Stomach (tissue), 19 donors: ENCODE measurements at places on chromosomes 16 and 17.

- DNase-seq = no peak
Measured at GRCh38 chr17:13626703-13627102, 25.0 kb upstream of the HS3ST3A1 start.

DNA sequence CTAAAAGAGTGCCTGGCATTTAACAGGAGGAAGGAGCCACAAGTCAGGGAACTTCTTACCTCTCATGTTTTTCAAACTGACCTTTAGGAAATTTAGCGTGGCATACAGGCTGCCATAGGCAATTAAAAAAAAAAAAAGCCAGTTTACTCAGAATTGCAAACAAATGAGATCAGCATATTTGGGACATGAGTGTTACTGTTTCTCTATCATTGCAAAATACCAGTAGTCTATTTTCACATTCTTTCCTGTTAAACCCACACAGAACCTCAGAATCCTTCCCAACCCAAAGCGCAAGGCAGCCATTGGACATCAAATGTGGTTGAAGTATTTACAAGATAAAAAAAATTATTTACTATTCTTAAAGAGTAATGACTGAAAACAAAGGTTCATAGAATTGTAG, 366.4 kb upstream of the DYNLRB2 start:
- DNase-seq = no peak

DNA sequence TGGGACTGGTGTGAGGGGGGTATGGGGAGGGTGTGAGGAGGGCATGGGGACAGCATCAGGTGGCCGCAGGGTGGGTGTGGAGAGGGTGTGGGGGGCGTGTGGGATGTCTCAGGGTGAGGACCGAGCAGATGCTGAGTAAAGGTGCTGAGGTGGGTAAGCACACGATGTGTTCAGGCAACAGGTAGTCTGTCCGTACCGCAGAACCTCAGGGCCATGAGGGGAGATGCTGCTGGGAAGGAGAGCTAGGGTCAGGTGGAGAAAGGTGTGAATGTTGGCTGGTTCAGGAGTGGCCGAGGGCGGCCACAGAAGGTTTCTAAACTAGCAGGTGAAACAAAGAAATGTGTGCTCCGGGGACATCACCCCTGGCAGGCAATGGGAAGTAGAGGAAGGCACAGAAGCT, 80.0 kb upstream of the CDH5 start:
- no peak for DNase-seq

GRCh38 chr17:21039839-21040575, 2.8 kb downstream of the USP22 start:
- peak; percentile 73 for DNase-seq

- no peak for DNase-seq
Measured at GRCh38 chr17:19753661-19754463, 5.8 kb upstream of the ALDH3A1 start.

DNA sequence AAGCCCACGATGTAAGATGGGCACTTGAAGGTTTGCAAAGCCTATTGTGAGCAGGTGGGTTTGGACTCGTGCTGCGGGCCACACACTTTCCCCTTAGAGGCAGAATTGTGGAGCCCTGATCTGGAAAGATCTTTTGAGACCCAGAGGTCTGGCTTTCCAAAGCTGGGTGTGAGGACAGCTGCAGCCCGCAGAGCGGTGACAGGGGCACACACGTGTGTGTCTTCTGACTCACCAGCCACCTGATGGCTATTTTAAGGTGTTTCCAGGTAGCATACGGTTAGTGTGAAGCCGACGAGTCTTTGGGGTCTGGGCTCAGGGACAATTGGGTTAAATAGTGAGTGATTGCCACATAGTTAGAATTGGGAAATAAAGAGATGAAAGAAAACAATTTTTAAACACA, 108.9 kb upstream of the GSE1 start:
- DNase-seq = no peak

DNA sequence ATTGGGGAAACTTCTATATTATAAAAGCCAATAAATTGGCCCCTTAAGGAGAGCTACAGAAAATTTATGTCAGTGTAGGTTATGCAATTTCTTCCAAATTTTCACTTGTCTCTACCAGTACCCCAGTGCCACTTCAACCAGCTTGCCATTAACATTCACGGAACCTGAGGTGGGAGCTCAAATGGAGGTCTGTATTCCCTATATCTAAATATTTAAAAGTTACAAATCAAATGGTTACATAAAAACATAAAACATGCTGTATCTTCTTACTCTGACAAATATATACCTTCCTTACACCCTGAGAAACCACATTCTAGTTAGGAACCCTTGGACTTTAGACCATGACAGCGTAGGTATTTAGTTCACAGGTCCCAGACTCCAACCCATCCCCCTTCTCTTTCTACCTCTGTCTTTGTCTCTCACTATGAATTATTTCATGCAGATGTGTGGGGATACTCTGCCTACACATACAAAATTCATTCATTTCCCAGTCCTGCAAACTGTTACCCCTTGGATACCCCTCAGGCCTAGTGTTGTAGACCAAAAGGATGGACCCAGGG, 127.8 kb upstream of the PMFBP1 start:
- no peak for DNase-seq

GRCh38 chr16:16124438-16124837, 98.9 kb downstream of the ABCC6 start:
- no peak for DNase-seq

- no peak for DNase-seq
Measured at GRCh38 chr17:73643852-73644144, 447 bp downstream of the SDK2 start.

GRCh38 chr17:77421630-77421972, 280.8 kb downstream of the SEC14L1 start:
- no peak for DNase-seq

- no peak for DNase-seq
Measured at GRCh38 chr17:63116967-63117830, 151.2 kb downstream of the TANC2 start.

DNA sequence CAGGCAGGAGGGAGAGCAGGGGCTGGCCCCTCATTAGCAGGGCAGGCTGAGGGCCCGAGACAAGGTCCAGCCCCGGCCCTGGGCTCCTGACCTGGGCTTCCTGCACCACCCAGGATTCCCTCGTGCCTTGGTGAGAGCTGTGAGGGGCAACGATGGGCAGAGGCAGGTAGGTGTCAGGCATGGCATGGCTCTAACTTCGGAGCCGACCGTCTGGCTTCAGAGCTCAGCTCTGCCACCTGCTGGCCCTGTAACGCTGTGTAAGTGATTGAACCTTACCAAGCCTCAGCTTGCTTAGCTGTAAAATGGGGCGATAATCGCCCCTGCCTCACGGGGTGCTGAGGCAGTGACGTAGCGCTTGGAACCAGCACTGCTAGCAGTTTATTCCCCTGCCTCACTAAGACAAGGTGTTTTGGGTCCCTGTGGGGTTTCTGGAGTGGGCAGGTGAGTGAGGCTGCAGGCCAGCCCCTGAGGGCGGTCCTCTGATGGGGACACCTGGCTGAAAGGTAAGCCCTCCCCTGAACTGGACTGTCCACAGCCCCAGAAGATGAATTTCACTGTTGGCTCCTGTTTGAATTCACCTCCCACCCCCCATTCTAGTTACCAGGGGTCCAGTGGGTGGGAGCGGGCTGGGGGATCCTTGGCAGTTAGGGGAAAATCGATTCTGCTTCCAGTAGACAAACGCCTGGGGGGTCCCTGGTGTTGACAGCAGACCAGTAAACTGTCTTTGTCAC, 184.8 kb upstream of the GSE1 start:
- peak; percentile 72 for DNase-seq

- no peak for DNase-seq
Measured at GRCh38 chr17:3935825-3936355, 19.6 kb upstream of the P2RX1 start.

- no peak for DNase-seq
Measured at GRCh38 chr16:12043953-12044352, 67.4 kb downstream of the SNX29 start.

GRCh38 chr16:3949946-3950342, 69.4 kb upstream of the CREBBP start:
- no peak for DNase-seq

DNA sequence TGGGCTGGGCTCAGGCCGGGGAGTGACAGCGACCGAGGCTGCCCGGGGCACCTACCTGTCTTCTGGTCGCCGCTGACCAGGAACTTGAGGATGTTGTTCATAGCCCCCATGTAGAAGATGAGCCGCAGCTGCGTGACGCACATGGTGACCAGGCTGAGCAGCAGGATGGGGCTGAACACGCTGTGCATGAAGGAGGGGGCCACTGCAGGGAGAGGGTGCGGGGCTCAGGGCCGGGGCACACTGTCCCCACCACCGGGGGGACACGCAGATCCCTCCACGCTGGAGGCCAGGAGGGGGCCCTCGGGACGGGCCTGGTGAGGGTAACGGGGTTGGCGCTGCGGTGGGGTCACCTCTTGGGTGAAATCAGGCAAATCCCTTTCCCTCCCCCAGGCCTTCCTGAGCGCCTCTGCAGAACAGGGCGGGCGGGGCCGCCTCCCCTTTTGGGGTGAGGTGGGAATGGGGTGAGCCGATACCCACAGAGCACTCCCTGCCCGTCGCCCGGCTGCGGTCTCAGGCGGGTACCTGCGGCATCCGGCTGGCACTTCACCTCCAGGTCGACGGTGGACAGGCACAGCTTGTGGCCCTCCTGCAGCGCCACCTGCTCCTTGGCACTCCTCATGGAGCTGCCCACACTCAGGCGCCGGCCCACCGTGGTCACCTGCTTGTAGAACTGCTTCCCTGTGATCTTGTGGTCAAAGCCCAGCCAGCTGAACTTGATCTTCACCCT, 28.3 kb upstream of the PITPNA start:
- DNase-seq = peak; percentile 6

- peak; percentile 19 for DNase-seq
Measured at GRCh38 chr17:17050346-17051345, 8.4 kb downstream of the MPRIP start.

DNA sequence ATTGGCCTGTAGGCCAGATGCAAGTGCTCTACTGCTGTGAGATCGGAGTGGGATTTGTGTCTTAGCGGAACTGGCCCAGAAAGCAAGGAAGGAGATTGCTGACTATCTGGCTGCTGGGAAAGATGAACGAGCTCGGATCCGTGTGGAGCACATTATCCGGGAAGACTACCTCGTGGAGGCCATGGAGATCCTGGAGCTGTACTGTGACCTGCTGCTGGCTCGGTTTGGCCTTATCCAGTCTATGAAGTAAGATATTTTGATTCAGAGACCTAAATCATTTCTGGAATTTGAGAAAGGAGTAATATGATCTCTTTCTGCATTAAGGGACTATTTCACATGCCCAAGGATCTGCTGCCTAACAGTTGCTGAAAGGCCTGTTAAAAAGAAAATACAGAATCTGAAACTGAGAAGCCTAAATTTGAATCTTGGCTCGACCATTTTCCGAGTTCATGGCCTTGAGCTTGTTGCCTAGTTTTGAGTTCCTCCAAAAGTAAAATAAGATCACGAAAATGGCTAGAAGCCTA, 21.1 kb downstream of the IST1 start:
- no peak for DNase-seq

DNA sequence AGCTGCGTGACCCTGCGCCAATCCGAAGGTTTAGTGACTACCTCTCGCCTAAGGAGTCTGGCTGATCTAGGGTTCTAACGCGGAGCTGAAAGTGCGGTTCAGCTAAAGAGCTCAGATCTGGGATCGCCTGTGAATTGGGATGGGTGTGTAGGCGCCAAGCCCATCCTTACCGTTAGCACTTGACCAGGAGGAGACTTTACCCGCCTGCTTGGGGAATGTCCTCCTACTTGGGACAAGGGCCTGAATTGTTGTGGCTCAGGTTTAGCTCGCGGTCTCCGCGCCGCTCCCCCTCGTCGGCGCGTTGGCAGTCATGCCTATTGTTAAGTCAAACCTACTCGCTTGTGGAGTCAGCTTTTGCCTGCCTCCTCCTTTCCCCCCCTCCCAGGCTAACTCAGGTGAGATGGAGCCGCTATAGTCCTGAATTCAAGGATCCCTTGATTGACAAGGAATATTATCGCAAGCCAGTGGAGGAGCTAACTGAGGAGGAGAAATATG, 480 bp downstream of the MRPS7 start:
- no peak for DNase-seq

DNA sequence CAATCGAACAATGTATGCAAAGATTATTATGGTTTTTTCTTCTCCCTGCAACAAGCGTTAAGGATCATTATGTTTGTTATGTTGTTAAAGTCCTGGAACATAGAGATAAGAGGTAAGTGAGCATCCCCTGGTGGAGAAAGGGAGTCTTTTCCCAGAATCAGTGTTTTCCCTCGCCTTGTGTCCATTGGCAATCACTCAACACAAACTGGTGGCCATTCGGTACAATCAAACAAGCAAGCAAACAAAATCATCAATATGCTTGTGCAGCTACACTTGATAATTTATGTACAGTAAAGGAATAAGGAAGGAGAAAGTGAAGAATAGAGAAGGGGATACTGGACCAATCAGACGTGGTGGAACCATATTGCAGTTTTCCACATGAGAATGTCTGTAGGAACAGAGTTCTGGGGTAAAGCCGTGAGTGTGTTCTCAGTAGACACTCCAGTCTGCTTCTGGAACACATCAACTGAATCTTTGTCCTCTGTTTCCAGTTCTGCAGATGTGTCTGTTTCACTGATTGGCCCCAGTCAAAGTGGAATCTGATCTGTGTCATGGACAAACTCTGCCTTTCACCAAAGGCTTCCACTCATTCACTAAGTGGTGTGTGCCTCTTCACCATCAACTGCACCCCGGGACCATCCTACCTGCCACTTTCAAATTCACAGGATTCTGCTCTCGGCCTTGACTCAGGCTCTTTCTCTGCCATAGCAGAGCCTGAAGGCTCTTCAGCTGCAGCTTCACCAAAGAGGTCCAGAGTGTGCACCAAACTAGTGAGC, 169.5 kb downstream of the AHSP start:
- DNase-seq = no peak

DNA sequence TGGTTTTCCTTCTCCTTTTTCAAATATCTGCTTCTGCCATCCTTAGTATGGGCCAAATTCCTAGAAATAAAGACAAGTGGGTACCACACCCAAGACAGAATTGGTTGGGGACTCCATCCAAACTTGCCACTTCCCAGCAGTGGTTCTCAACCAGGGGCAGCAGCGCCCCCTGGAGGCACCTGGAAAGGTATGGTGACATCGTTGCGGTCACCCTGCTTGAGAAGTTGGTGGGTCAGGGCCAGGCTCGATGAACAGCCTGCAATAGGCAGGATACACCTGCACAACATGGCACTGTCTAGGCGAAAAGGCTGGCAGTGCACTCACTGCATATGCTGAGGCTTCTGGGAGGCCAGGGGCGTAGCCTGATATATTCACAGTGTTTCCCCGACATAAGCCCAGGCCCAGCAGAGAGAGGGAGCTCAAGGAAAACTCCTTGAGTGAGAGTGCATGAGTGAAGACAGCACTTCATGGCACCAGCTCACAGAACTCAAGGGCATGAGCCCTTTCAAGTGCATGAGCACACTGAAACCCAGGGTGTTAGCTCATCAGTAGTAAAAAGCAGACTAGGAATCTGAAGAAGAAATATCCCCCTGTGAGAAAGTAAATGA, 57.7 kb downstream of the CMC2 start:
- DNase-seq = no peak

GRCh38 chr17:2952174-2952845, 111.1 kb downstream of the OR1D5 start:
- peak; percentile 21 for DNase-seq

- no peak for DNase-seq
Measured at GRCh38 chr16:23505180-23505665, 5.1 kb downstream of the GGA2 start.
